ENCODE measurements at places on chromosomes 5 and 9. TPM values are rescaled to one million over a fixed set of nuclear protein-coding genes. Genes with fewer than 3 reads are reported as not detected.

The UNC13B gene
- 21.6 TPM for total RNA-seq

The C7 gene
- total RNA-seq, result 175 TPM

The CDKN2B gene
- 0.82 TPM for total RNA-seq

The SUSD3 gene
- total RNA-seq, result 0.60 TPM

The GTF3C5 gene
- total RNA-seq, result 36.0 TPM

The RCL1 gene
- 4.9 TPM for total RNA-seq

The SLC25A2 gene
- total RNA-seq, result not detected

The PCDHGC5 gene
- total RNA-seq, result 2.9 TPM

The TJP2 gene
- total RNA-seq, result 130 TPM

The SAPCD2 gene
- 0.25 TPM for total RNA-seq

The NKD2 gene
- 3.7 TPM for total RNA-seq

DNA sequence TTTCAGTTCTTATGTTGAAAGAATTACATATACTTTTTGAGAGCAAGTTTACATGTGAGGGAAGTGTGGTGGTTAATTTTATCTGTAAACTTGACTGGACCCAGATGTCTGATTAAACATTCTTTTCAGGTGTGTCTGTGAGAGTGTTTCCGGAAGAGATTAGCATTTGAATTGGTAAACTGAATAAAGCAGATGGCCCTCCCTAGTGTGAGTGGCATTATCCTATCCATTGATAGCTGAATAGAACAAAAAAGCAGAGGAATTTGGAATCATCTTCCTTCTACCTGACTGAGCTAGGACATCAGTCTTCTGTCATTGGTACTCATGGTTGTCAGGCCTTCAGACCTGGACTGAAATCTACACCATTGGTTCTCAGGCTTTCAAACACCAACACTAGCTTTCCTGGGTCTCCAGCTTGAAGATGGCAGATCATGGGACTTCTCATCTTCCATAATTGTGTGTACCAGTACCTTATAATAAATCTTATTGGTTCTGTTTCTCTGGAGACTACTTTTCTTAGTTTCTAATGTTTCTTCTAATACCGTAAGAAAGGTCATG is 36.6 kb downstream of the NREP start:
- DNase-seq, result no peak

- no peak for DNase-seq
These were observed 29.6 kb upstream of the UBAC1 start for GRCh38 chr9:135990468-135991429.

DNA sequence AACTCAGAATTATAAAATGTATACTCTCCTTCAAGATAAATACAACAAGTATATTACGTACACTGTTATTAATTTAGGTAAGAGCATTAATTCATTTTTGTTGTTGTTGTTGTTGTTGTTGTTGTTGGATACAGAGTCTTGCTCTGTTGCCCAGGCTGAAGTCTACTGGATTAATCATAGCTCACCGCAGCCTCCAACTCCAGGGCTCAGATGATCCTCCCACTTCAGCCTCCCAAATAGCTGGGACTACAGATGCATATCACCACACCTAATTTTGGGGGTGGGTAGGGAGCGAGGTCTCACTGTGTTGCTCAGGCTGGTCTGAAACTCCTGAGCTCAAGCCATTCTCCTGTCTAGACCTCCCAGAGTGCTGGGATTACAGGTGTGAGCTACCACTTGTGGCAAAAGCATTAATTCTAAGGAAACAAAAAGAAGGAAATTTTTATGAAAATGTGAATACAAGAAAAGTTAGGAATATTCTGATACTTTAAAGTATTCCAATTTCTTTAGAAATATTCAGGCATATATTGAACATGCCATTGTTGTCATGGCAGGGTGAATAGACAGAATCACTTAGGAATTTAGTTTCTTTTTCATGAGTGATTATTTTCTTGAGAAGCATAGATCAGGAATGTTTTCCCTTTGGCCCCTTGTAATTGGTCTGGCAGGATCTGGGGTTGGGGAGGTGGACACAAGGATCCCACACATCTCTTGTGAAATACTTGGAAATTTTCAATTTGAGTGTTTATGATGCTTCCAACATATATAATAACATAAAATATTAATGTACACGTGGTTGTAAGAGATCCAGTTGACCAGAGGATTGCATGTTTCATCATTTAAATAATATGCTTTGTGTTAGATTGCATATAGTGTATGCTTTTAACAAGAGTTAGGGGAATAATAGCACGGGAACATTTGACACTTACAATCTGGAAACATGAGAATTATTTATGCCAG is 263.6 kb downstream of the FANCC start:
- DNase-seq, result no peak

DNA sequence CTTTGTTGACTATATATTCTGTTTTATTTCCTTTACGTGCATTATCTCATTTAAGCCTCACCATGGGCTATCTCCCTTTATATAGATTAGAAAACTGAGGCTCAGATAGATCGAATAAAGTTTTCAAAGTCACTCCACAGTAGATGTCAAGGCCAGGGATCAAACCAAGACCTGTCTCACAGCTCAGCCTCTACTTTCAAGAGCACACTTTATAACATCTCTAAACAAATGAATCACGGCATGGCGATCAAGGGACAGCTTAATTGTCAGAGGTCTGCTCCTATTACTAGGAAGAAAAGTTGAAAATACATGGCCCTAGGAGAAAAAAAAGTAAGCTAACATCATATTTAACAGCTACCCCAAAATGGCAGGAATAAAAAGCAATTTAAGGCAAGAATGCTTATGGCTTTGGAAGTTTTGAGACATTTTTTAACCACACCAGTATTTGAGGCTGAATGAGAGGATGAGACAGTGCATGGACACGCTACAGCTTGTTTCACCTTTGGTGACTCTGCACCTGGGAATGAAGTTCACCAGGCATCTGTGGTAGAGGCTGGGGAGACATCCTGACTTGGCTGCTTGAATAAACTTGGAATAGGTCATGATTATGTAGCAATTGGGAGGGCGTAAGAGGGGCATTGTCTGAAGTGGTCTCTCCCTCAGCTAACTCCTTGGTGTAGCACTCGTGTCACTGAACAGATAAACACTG is 486.8 kb upstream of the WWC1 start:
- DNase-seq, result no peak

GRCh38 chr9:69089491-69089890 is 53.9 kb downstream of the FXN start:
- no peak for DNase-seq

GRCh38 chr9:97854696-97855485 is 1.9 kb downstream of the FOXE1 start:
- DNase-seq, result no peak

DNA sequence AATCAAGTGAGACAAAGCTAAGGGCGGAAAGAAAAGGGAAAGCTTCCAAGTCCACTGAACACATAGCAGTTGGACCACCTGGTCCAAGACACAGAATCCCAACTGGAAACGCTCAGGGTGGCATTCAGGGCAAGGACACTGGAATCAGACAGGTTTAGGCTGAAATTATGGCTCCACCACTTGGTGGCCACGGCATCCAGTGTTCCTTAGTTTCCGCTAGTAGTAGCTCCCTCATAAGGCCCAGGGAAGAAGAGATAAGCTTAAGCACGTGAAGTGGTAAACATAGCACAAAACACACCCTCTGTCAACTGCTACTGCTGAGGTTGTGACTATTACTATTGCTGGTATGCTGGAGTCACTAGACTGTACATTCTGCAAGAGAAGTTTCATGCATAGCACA is 209.4 kb downstream of the GLIS3 start:
- DNase-seq, result no peak

GRCh38 chr5:53008751-53009150 is 19.6 kb downstream of the ITGA2 start:
- DNase-seq, result no peak

- no peak for DNase-seq
These were observed 130.7 kb upstream of the TBCA start for GRCh38 chr5:77906806-77907205.

DNA sequence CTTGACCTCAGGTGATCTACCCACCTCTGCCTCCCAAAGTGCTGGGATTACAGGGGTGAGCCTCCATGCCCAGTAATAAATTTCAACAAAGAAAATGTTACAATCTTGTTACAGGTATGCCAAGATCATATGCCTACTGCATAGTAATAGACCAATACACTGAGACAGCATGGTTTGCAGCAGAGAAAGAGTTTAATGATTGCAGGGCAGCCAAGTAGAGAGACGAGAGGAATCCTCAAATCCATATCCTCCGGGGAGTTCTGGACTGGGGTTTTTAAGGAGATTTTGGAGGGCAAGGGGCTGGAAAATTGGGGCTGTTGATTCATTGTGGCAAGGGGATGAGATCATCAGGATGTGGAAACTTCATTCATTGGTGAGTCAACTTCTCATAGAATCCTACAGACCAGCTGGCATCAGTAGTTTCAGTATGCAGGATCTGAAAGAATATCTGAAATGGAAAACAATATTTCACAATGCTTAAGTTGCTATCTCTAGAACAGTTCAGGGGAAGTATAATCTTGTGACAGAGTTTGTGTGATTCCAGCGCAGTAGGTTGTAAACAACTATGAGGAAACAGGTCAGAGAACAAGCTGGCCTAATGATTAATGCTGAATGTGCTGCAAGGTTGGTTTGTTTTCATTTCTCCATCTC is 14.8 kb upstream of the TUT7 start:
- DNase-seq, result no peak

GRCh38 chr5:76638479-76638878 is 15.3 kb upstream of the F2RL2 start:
- no peak for DNase-seq

DNA sequence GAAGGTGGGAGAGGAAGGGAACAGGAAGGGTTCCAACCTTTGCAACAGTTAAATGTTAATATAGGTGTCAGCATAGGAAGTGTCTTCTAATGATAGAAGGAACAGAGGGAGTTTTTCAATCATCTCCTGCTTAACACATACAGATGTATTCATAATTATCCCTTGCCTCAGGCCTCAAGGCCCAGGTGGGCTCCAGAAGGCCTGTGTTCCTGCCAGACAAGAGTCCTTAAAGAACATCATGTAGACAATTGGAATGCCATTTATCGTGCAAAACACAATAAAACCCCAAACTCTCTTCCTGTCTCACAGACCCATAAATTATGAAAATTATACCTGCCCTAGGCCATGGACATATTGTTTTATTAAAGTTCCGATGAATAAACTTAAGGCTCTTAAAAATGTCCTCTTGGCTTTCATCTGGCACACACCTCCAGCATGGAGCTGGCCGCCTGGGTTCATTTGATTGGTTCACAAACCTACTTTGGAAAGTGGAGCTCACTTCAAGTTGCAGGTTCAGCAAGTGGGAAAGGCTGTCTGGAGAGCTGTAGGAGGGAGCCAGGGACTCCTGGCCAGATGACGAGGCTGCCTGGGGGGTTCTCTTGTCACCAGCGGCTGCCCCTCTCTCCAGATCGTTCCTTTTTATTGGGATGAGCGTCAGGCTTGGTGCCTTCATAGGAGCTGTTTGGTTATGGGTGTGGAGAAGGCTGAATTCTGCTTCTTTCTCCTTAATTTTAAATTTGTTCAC is 17.5 kb downstream of the SPRY4 start:
- DNase-seq, result no peak

DNA sequence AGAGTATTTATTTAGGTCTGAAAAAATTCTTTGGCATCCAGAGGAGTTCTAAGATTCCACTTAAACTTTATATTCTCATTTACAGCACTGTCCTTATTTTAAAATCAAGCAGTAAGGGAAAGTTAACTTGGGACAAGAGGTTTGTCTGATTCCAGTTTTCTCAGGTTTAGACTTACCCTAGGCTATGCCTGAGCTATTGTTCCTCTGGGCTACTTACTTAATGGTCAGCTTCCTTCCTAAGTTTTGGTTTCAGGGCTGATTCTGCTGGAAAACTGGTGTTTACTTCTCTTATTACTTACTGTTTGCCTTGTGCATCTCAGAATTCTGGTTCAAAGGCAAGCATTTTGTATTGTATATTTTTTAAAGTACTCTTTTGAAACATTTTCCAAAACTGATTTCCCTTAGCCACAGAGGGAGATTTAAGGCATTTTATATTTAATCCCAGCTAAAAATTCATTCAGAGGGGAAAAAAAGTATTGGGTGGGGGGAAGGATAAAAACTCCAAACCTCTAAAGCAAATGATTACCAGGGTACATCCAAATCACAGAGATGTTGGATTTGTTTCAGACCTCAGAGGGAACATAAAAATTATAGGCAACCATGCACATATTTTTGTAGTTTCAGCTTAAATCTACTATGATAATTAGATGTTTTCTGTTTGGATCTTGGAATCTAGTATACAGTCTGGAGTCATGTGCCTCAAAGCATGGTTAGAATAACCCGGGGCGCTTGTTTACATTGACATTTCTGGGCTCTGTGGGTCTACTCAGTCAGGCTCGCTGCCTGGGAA is 290.0 kb downstream of the ARHGAP26 start:
- no peak for DNase-seq

DNA sequence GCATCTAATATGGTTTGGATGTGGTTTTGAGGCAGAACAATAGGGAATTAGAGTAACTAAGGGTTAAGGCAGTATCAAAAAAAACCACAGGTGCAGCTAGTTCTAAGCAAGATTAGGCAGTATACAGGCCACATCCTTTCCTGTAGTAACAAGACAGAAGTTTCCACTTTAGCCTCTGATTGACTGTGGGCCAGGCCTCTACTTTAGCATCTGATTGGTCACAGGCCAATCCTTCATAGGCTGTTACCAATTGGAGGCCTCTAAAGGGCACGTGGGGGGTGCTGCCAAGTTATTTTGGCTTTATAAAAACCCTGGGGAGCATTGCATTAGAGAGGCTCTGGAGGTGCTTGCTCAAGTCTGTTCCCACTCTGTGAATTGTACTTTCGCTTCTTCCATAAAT is 144.1 kb upstream of the ST8SIA4 start:
- DNase-seq, result no peak

DNA sequence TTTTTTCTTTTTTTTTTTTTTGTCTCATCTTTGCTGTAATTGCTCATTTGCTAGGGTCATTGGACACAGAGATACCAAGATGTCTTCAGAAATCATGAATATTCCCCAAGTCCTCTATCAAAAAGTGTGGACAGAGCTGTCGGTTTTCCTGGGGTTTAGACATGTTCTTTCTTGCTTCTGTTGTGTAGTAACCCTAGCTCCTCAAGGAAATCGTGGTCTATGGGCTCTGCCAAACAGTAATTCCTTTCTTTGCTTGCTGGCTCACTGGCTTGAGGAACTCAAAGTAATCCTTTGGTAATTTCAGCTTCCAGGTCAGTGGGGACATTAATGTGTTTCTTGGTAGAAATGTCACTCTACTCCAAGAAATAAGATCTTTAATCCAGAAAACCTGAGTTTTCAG is 101.7 kb downstream of the TMC1 start:
- no peak for DNase-seq

- DNase-seq, result no peak
These were observed 12.2 kb downstream of the LCN12 start for GRCh38 chr9:136964171-136964689.

DNA sequence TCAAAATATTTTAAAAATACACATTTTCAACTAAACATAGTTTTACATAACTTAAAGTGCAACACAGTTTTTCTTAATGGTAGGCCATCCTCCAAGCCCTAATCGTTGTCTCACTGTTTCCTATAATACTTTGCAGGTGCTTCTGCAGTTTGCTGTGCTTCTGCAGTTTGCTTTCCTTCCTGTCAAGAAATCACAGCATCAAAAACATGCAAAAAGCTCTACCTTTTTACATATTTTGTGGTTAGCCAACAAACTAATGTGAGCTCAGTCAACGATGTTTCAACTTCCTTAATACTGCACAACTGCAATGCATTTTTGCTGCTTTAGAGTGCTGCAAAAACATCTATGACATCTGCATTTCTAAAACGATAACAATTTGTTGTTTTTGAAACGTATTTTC is 25.2 kb downstream of the EMB start:
- DNase-seq, result no peak

- no peak for DNase-seq
These were observed 53.9 kb downstream of the DPYSL3 start for GRCh38 chr5:147455822-147456450.

- DNase-seq, result no peak
These were observed 499.0 kb upstream of the SGCD start for GRCh38 chr5:155827949-155828348.
